ENCODE measurements at places on chromosomes 5 and 9.

- no peak overlapping the region for H3K27ac ChIP-seq
- H3K4me1 ChIP-seq = peaks cover 19% of the 10 kb centered on the region
- no peaks in the 10 kb centered on the region for H3K36me3 ChIP-seq
- DNase-seq = no peak
These were observed 71.5 kb upstream of the EQTN start for GRCh38 chr9:27368316-27368985.

DNA sequence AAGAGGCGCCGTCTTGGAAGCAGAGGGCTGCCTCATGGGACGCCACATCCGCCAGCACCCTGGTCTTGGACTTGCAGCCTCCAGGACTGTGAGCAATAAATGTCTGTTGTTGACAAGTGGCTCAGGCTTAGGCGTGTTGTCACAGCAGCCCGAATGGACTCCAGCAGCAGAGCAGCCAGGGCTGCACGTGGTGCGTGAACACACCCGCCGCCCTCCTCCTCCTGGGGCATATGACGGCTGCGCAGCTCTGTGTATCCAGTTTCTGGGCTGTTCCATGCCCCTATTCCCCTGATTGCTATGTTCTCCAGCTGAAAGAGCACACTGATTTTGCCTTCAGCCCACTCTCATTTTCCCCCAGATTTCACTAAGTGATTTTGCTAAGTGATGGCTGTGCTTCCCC lies 36.0 kb upstream of the CLPTM1L start:
- H3K27me3 ChIP-seq = no peaks in the 10 kb centered on the region
- DNase-seq = no peak
- no peak overlapping the region for H3K4me3 ChIP-seq
- no peak overlapping the region for H3K27ac ChIP-seq

DNA sequence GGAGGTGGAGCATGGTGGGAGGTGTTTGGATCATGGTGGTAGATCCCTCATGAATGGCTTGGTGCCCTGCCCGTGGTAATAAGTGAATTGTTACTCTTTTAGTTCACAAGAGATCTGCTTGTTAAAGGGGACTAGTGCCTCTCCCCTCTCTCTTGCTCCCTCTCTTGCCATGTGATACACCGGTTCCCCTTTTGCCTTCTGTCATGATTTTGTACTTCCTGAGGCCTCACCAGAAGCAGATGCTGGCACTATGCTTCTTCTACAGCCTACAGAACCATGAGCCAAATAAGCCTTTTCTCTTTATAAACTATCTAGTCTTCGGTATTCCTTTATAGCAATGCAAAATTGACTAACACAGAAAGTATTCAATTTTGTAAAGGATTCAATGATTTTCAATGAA lies 817.1 kb downstream of the TLR4 start:
- DNase-seq = no peak
- no peaks in the 10 kb centered on the region for H3K27me3 ChIP-seq
- H3K4me1 ChIP-seq = no peaks in the 10 kb centered on the region
- no peak overlapping the region for H3K4me3 ChIP-seq
- no peaks in the 10 kb centered on the region for H3K36me3 ChIP-seq

GRCh38 chr5:68369457-68370125 lies 154.0 kb downstream of the PIK3R1 start:
- peak; percentile 34 for DNase-seq
- H3K36me3 ChIP-seq = no peaks in the 10 kb centered on the region
- H3K27ac ChIP-seq = peak overlapping the region; percentile 3
- H3K4me1 ChIP-seq = peaks cover 22% of the 10 kb centered on the region
- no peaks in the 10 kb centered on the region for H3K27me3 ChIP-seq

DNA sequence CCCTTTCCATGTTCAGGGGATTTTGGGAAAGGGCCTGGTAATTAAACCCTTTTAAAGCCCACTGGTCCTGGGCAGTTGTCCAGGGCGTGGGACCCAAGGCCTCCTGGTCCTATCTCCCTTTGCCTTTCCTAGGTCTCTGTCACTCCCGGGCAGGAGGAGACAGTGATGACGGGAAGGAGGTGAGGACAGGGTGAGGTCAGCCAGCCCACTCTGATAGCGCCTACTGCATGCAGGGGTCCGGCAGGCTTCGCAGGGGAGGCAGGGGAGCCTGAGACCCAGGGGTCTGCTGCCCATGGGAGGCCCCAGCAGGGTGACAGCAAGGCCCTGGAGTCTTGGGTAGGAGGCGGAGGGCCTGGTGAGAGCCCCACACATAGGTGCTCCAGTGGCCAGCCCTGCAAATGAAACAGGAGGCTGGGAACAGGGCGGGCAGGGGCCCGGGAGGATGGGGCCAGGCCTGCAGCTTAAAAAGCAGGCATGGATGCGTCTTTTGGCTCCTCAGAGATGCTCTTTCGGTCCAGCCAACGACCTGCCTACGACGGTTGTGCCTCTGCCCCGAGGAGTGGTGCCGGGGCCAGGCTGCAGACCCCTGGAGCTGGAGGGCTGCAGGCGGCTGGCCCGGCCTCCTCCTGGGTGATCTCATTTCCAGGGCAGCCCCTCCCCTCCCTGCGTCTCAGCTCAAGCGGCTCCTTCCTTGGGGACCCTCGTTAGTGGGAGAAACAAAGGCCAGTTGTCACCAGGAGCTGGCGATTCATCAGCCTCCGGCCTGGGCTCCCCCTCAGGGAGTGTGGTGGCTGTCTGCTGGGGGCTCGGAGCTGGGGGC lies 6.7 kb upstream of the RXRA start:
- no peak overlapping the region for H3K27ac ChIP-seq
- H3K4me3 ChIP-seq = no peak overlapping the region
- H3K36me3 ChIP-seq = no peaks in the 10 kb centered on the region
- no peaks in the 10 kb centered on the region for H3K27me3 ChIP-seq
- DNase-seq = no peak

DNA sequence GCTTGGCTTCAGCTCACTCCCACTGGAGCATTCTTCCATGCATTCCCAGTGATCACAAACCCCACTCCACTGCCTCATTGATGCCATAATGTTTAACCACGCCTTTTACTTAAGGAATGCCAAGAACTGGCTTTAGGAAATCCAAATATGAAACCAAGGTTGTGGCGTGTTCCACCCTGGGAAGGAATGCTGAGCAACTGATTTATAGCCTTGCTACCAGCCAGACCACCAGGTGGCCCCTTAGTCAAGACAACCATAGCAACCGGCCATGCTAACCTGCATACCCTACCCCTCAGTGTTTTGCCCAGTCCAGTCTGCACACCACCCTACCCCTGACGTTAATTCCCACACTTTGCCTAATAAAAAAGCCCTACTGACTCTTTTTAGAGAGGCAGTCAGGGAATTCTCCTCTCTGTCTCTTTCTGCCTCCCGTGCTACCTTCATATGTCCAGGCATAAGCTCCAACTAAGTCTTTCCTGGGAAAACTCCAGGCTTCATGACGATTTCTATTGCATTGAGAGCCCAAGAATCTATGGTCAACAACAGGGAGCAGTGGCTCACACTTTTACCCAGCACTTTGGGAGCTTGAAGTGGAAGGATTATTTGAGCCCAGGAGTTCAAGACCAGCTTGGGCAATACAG lies 27.0 kb upstream of the PRRC2B start:
- no peak for DNase-seq
- H3K27ac ChIP-seq = no peak overlapping the region
- no peaks in the 10 kb centered on the region for H3K36me3 ChIP-seq
- H3K27me3 ChIP-seq = no peaks in the 10 kb centered on the region
- H3K4me3 ChIP-seq = no peak overlapping the region

DNA sequence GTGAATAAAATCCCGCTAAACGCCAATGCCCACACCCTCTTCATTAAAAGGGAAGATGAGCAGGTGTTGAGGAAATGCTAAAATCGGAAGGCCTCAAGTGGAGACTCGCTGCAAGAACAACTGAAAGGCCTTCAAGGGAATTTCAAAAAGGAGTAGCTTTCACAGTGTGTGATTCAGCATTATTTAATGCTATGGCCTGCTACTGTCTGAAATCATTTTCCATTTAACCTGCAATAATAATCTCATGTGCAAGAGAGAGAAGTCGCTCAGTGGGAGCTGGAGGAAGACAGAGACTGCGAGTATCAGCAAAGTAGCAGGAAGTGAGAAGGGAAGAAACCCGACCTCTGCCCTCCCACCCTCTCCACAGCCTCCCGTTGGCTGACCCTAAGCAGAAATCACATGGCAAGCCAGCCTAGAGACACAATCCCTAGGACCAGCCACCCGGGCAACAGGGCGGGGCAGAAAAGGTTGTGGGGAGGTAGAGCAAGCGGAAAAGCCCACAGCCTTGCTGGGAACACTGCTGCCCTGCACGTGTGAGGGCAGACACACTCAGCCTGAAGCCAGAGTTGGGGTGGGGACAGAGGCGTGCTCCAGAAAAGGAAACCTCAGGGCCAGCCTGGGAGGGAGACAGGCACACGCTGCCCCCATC lies 39.9 kb upstream of the CTSL start:
- H3K4me1 ChIP-seq = peaks cover 3% of the 10 kb centered on the region
- no peaks in the 10 kb centered on the region for H3K27me3 ChIP-seq
- no peak for DNase-seq
- no peaks in the 10 kb centered on the region for H3K36me3 ChIP-seq

GRCh38 chr5:154103233-154103632 lies 64.5 kb downstream of the MFAP3 start:
- H3K27ac ChIP-seq = no peak overlapping the region
- no peaks in the 10 kb centered on the region for H3K36me3 ChIP-seq
- no peak overlapping the region for H3K4me3 ChIP-seq
- no peaks in the 10 kb centered on the region for H3K4me1 ChIP-seq
- no peaks in the 10 kb centered on the region for H3K27me3 ChIP-seq

- H3K4me3 ChIP-seq = no peak overlapping the region
- H3K27me3 ChIP-seq = no peaks in the 10 kb centered on the region
- H3K27ac ChIP-seq = no peak overlapping the region
- DNase-seq = no peak
- H3K36me3 ChIP-seq = no peaks in the 10 kb centered on the region
- no peaks in the 10 kb centered on the region for H3K4me1 ChIP-seq
These were observed 29.1 kb upstream of the DUSP1 start for GRCh38 chr5:172800088-172800551.

- peaks cover 29% of the 10 kb centered on the region for H3K4me1 ChIP-seq
- H3K27me3 ChIP-seq = no peaks in the 10 kb centered on the region
- H3K4me3 ChIP-seq = peak overlapping the region; percentile 98
- H3K36me3 ChIP-seq = peaks cover 9% of the 10 kb centered on the region
These were observed 1.1 kb downstream of the HNRNPA0 start for GRCh38 chr5:137752905-137753690.

- H3K36me3 ChIP-seq = no peaks in the 10 kb centered on the region
- DNase-seq = no peak
- H3K4me1 ChIP-seq = no peaks in the 10 kb centered on the region
- H3K4me3 ChIP-seq = no peak overlapping the region
- no peaks in the 10 kb centered on the region for H3K27me3 ChIP-seq
- H3K27ac ChIP-seq = no peak overlapping the region
These were observed 119.4 kb upstream of the IQGAP2 start for GRCh38 chr5:76283670-76284069.

GRCh38 chr5:106127985-106128384 lies 1542.8 kb downstream of the EFNA5 start:
- no peak for DNase-seq
- no peaks in the 10 kb centered on the region for H3K27me3 ChIP-seq
- H3K27ac ChIP-seq = no peak overlapping the region

GRCh38 chr5:150648294-150649107 lies 8.0 kb downstream of the SYNPO start:
- no peaks in the 10 kb centered on the region for H3K27me3 ChIP-seq
- DNase-seq = no peak
- no peaks in the 10 kb centered on the region for H3K4me1 ChIP-seq
- no peak overlapping the region for H3K27ac ChIP-seq
- H3K4me3 ChIP-seq = no peak overlapping the region
- H3K36me3 ChIP-seq = no peaks in the 10 kb centered on the region

- H3K4me1 ChIP-seq = no peaks in the 10 kb centered on the region
- H3K27me3 ChIP-seq = no peaks in the 10 kb centered on the region
- DNase-seq = no peak
- no peak overlapping the region for H3K4me3 ChIP-seq
- no peaks in the 10 kb centered on the region for H3K36me3 ChIP-seq
- H3K27ac ChIP-seq = no peak overlapping the region
These were observed 68.9 kb downstream of the MACIR start for GRCh38 chr5:103327451-103327850.

DNA sequence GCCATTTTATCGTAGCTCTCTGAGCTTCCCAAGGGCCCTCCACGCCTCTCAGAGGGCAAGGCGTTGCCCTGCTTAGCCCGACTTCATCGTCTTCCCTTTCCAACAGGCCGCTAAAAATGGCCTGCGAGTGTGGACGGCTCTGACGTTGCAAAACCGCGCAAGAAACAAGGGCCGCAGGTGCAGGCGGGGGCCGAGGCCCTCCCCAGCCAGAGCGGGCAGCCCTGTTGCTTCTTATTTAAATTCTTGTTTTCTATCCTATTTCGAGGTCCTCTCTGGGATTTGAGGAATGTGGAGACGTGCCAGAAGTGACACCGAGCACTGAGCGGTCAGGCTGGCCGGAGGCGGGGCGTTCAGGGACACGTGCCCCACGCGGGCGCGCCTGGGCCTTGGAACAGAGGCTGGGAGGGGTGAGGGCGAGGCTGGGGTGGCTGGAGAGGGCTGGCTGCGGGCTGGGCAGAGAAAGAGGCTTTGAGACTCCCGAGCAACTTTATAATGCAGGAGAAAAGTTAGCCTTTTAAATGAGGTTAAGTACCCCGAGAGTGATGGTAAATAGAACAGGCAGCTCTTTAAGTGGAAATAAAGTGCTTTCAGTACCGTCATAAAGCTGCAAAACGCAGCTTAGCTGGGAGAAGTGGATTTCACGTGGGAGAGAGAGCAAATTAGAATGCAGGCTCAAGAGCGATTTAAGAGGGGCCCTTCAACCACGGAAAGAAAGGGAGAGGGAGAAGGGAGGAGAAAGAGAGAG lies 243.6 kb downstream of the AUH start:
- H3K4me1 ChIP-seq = no peaks in the 10 kb centered on the region
- H3K27ac ChIP-seq = no peak overlapping the region
- H3K27me3 ChIP-seq = no peaks in the 10 kb centered on the region

DNA sequence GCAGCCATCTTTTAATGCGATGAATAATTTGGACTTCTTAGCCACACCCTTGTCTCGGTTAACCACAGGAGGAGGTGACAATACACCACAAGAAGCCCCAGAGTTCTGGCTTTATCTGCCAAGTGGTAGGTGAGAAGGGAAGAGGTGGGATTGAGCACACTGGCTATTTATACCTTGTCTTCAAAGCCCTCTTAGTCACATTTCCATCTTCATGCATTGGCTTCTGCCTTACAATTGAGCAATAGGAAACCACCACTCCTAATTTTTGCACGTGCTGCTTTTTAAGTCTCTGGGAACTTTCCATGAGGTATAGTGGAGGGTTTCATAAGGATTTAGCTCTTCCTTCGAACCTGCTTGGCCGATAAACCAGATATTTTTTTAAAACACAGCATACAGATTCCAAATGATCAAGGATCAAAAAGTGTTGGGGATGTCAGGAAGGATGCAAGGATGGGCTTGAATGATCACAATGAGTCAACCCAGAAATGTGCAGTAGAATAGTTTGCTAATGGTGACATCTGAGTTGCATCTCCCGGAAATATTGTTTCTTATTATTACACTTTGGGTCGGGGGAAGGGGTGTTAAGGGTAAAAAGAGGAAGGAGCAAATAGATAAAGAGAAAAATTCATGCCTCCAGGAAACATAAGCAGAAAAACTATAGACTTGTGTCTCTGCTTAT lies 25.5 kb downstream of the PLAC8L1 start:
- no peak overlapping the region for H3K27ac ChIP-seq

GRCh38 chr9:76877961-76878360 lies 28.0 kb downstream of the PRUNE2 start:
- no peak overlapping the region for H3K27ac ChIP-seq
- no peak overlapping the region for H3K4me3 ChIP-seq
- no peaks in the 10 kb centered on the region for H3K36me3 ChIP-seq
- no peak for DNase-seq
- H3K27me3 ChIP-seq = no peaks in the 10 kb centered on the region
- no peaks in the 10 kb centered on the region for H3K4me1 ChIP-seq

- no peak for DNase-seq
- no peaks in the 10 kb centered on the region for H3K27me3 ChIP-seq
- no peaks in the 10 kb centered on the region for H3K36me3 ChIP-seq
- H3K4me1 ChIP-seq = no peaks in the 10 kb centered on the region
- no peak overlapping the region for H3K4me3 ChIP-seq
These were observed 94.9 kb upstream of the PDE4D start for GRCh38 chr5:59988396-59988795.

All from CD8-positive, alpha-beta memory T cell (primary cell).